ENCODE measurements at places on chromosomes 13 and 19.

- no peak for DNase-seq
These were observed 508 bp upstream of the ZNF44 start for GRCh38 chr19:12295191-12295590.

GRCh38 chr13:72808917-72809500 is 27.1 kb downstream of the PIBF1 start:
- peak; percentile 3 for DNase-seq

DNA sequence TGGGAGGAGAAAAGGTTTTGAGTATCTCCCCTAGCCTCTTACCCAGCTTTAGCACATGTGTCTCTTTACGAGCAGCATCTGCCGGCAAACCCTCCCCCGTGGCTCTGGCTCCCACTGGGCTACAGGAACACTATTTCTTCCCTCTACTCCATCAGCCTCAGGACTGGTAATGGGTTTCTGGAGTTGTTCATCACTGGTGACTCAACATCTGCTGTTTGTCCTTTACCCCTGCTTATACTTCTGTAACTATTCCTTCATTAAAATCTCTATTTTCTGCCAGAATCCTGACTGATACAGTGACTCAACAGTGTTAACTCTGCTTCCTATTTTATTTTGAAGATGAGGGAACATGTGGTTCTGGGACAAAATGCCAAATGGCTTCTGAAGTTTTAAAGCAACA is 437.3 kb upstream of the HTR2A start:
- no peak for DNase-seq

DNA sequence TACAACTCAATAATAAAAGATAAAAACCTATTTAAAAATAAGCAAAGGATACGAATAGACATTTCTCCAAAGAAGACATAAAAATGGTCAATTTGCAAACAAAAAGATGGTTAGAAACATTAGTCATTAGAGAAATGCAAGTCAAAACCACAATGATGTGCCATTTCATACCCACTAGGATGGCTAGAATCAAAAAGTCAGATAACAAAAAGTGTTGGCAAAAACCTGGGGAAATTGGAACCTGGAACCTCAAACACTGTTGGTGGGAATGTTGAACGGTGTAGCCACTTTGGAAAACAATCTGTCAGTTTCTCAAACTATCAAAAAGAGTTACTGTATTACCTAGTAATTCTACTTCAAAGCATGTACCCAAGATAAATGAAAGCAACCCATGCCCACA is 26.5 kb upstream of the ZNF30 start:
- DNase-seq, result no peak

DNA sequence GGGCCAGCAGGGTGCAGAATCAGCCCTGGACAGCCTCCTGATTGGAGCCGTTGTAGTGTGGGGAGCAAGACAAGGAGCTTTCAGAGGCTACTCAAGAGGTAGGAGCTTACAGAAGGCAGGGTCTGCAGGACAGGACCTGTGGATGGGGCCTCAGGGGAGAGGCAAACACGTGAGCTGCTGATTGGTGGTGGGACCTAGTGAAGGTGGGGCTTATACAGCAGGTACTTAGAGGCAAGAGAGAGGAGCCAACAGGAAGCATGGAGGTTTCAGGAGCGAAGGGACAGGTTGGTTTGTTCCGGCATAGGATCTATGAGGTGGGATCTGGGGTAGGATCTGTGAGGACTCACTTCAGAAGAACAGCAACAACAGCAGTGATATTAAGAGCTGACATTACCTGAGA is 32.4 kb downstream of the ZSWIM4 start:
- no peak for DNase-seq

- no peak for DNase-seq
These were observed 74.5 kb upstream of the ANKRD10 start for GRCh38 chr13:110989331-110989730.

- DNase-seq, result no peak
These were observed 61.3 kb downstream of the CELF5 start for GRCh38 chr19:3285647-3286176.

- DNase-seq, result no peak
These were observed 40.8 kb downstream of the ZSWIM4 start for GRCh38 chr19:13835791-13836723.

- no peak for DNase-seq
These were observed 386.0 kb upstream of the ATXN8OS start for GRCh38 chr13:69721631-69722030.

GRCh38 chr13:20369886-20370361 is 137.8 kb upstream of the GJB6 start:
- DNase-seq, result peak; percentile 70

GRCh38 chr13:109156181-109156935 is 526.9 kb downstream of the MYO16 start:
- DNase-seq, result no peak

DNA sequence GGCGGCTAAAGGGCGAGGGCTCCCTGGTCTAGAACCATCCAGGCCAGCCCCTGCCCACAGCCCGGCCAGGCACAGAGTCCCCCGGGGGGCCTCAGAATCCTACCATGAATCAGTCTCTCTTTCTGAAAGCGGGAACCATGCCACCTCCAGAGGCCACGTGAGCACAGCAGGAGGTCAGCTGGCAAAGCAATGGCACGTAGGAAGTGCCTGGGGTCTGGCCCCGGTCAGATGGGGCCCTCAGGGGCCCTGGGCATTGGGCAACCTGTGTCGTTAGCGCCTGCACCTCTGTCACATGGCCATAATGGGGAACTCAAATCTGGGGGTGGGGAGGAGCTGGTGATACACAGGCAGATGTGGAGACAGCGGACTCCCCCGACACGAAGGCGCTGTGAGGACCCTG is 8.8 kb downstream of the MFSD12 start:
- no peak for DNase-seq

GRCh38 chr19:18156841-18157464 is 4.0 kb downstream of the PIK3R2 start:
- DNase-seq, result no peak

GRCh38 chr13:42574435-42575311 is 721 bp downstream of the TNFSF11 start:
- peak; percentile 71 for DNase-seq

DNA sequence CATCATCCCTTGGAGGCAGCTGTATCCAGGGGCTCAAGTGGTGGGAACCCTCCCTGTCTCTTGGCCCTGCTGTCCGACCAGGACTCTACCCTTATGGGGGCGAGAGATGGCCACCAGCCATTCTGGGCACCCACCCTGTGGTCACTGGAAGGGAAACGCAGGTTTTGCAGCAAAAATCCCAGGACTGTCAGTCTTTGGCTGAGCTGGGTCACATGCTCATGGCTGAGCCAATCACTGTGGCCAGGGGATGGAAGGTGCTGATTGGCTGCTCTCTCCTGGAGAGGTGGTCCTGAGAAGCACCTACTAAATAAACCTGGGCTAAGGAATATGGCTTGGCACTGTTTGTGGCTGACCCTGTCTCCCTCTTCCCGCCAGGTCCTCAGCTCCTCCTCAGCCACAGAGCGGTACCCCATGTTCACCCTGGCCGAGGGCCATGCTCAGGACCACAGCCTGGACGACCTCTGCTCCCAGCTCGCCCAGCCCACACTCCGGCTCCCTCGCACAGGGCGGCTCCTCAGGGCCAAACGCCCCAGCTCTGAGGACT is 8.9 kb downstream of the ATG4D start:
- DNase-seq, result no peak

DNA sequence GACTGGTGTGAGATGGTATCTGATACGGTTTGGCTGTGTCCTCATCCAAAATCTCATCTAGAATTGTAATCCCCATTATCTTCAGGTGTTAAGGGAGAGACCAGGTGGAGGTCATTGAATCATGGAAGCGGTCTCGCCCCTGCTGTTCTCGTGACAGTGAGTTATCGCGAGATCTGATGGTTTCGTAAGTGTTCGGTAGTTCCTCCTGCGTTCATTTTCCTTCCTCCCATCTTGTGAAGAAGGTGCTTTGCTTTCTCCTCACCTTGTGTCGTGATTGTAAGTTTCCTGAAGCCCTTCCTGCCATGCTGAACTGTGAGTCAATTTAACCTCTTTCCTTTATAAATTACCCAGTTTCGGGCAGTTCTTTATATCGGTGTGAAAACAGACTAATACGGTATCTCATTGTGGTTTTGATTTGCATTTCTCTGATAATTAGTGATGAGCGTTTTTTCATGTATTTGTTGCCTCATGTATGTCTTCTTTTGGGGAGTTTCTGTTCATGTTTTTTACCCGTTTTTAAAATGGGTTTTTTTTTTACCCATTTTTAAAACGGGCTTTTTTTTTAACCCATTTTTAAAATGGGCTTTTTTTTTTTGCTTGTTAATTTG is 102.8 kb upstream of the SLC10A2 start:
- DNase-seq, result no peak

DNA sequence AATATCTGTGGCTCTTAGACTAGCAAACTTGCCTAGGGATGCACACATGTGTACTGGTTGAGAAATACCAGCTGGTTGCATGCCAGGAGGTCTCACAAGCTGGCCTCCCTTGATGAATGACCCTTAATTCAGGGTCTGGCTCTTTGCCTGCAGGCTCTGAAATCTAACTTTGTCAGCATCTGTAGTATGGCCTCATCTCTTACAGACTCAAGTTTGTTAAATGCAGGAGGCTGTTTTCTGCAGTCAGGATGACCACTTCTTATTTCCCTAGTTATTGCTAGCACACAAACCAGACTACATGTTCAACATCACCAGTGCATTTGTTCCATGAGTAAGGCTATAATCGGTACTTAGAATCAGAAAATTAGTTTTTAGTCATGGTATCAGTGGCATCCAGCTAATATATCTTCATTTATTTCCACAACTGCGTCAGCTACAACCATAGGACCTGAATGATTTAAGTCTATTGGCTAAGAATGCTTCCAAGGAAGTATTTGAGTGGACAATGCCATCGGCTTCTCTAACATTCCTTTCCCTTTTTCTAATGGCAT is 23.3 kb upstream of the POSTN start:
- no peak for DNase-seq

- peak; percentile 1 for DNase-seq
These were observed 132.8 kb upstream of the MYO16 start for GRCh38 chr13:108496362-108497210.

- no peak for DNase-seq
These were observed 3.3 kb downstream of the FAM32A start for GRCh38 chr19:16188521-16188920.

- no peak for DNase-seq
These were observed 3.6 kb upstream of the KLF2 start for GRCh38 chr19:16320987-16321386.

- no peak for DNase-seq
These were observed 41.2 kb upstream of the ZNF527 start for GRCh38 chr19:37329686-37330085.

DNA sequence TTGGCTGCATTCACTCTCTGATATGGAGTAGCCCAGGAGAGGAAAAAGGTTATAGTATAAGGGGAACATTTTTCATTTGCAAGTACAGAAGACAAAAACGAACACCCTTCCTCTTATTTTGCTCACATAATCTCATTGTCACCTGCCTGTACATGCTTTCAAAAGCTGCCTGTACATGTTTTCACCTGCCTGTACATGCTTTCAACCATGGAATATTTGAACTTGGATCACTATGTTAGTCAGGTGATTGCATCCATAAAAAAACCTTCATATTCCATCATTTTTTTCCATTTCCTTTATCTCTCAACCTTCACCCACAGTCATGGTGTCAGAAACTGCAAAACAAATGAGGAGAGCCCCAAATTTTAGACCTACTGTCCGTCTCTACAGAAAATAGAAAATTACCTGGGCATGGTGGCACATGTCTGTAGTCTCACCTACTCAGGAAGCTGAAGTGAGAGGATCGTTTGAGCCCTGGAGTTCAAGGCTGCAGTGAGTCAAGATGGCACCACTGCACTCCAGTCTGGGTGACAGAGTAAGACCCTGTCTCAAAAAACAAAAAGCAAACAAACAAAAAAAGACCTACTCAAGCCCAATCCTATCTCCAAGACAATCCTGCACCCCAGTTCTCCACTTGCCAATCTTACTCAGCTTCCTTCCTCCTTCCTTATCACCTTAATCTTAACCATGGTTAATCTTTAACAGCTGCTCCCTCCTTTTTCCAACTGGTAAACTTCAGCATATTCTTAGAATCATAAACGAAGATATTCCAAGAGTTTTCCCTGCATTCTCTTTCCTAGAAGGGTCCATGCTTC is 11.6 kb downstream of the IGFL2 start:
- no peak for DNase-seq

DNA sequence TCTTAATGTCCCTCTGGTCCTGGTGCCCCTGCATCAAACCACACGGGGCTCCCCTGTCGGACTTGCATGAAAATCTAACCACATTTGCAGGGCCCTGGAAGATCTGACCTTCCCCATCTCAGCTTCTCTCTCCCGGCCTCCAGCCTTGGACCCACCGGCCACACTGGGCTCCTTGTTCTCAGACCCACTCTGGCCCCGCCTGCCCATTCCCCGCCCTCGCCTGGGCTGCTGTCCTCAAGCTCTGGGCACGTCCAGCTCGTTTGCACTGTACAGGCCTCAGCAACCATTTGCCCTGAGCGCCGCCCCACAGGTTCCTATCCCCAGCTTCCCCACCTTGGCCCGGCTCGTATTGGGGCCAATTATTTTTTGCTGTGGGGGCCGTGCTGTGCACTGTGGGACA is 10.5 kb downstream of the MYO9B start:
- no peak for DNase-seq

DNA sequence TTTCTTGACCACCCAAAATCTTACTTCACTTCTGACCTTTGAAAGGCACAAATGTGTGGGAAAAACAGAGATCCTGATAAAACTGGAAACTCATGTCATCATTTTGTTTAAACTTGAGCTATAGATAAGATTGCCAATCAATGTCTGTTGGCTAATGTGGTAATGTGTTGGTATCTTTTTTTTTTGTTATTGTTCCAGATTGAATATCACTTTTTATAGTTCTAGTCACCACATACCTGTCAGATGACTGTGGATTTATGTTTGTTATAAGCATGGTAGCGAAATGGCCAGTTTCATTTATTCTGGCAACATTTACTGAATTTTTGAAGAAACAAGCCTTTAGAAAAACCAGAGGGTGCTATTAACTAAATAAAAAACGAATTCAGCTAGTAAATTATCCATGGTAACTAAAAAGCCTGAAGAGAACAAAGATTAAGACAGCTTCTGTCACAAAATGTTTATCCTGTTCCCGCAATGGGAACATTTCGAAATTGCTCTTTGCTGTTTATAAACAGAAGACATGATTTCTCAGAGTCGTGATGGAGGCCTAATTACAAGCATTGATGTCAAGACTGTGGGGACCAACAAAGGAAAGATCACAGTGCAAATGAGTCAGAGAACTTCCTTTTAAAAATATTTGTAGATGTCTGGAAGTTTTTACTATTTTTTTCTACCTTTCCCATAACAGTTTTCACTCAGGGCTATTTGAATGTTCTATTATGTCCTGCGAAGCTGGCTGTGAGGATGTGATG is 82.9 kb upstream of the POSTN start:
- DNase-seq, result no peak

DNA sequence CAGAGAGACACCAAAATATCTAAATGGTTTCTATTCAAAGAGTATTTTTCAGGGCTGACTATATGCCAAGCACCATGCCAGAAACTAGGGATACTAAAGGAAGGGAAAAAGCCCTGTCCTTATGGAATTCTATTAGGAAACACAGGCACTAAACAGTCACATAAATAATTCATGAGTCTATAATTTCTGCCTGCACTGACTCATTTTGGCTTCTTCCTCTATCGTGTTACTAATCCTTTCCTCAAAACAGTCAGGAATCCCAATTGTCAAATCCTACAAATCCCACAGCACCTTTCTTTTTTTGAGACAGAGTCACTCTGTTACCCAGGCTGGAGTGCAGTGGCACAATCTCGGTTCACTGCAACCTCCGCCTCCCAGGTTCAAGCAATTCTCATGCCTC is 29.2 kb downstream of the XPO4 start:
- DNase-seq, result no peak

- no peak for DNase-seq
These were observed 7.2 kb upstream of the ASPDH start for GRCh38 chr19:50520822-50521465.
